ENCODE measurements at places on chromosomes 2 and 18.

GRCh38 chr18:68676913-68677312 lies 38.0 kb downstream of the TMX3 start:
- DNase-seq = no peak

DNA sequence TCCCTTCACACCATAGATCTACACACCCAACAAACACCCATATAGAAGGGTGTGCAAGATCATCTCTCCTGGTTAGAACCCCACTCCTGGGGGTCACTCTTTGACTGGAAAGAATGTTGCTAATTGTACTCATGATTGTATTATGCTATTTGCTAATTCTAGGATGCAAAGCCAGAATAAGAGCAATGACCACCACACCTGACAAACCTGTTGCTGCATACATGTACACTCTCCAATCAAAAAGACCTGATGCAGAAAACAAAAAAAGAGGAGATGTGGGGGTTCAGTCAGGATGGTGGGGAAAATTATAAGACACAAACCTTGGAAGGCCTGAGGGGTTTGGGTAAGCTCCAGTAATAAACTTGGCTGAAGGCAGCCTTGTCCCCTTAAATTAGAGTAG lies 36.9 kb upstream of the PDK1 start:
- DNase-seq = no peak

- DNase-seq = no peak
Observed at GRCh38 chr2:118761771-118762170, 85.7 kb downstream of the EN1 start.

- DNase-seq = no peak
Observed at GRCh38 chr2:5990086-5990485, 297.9 kb downstream of the SOX11 start.

GRCh38 chr2:153455861-153456260 lies 22.7 kb downstream of the RPRM start:
- no peak for DNase-seq

GRCh38 chr2:28094739-28095138 lies 204.2 kb downstream of the BABAM2 start:
- DNase-seq = no peak

- no peak for DNase-seq
Observed at GRCh38 chr2:9548506-9548905, 7.1 kb downstream of the ADAM17 start.

DNA sequence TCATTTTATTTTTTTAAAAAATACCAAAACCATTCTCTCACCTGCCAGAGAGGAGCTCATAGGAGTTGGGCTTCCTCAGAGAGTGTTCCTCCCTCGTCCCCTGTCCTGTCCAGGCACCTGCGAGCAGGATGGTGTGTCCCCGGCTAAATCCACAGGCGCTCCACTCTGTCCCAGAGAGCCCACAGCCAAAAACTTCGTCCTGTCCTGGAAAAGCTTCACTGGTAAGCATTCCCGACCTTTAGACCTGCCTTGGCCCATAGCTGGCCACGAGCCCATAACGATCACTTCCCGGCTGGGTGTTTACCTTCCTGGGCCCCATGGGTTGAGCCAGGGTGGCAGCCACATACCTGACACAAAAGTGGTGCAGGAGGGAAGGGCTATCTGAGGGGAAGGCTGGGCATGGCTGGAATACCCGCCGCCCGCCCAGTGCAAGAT lies at the start of gene NGEF:
TSS of gene NGEF (minus strand) at position 230 of the 435 bp plus-strand sequence. CDS start 38,366 bp downstream, outside the sequence.
- no peak for DNase-seq

- no peak for DNase-seq
Observed at GRCh38 chr2:72143441-72144273, 4.0 kb downstream of the CYP26B1 start.

DNA sequence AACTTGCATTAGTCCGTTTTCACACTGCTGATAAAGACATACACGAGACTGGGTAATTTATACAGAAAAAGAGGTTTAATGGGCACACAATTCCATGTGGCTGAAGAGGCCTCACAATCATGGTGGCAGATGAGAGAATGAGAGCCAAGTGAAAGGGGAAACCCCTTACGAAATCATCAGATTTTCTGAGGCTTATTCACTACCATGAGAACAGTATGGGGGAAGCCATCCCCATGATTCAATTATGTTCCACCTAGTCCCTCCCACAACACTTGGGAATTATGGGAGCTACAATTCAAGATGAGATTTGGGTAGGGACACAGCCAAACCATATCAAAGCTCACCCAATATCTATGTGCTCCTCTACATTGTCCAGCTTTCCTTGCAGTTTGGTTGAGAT lies 16.0 kb upstream of the SERPINE2 start:
- DNase-seq = no peak

DNA sequence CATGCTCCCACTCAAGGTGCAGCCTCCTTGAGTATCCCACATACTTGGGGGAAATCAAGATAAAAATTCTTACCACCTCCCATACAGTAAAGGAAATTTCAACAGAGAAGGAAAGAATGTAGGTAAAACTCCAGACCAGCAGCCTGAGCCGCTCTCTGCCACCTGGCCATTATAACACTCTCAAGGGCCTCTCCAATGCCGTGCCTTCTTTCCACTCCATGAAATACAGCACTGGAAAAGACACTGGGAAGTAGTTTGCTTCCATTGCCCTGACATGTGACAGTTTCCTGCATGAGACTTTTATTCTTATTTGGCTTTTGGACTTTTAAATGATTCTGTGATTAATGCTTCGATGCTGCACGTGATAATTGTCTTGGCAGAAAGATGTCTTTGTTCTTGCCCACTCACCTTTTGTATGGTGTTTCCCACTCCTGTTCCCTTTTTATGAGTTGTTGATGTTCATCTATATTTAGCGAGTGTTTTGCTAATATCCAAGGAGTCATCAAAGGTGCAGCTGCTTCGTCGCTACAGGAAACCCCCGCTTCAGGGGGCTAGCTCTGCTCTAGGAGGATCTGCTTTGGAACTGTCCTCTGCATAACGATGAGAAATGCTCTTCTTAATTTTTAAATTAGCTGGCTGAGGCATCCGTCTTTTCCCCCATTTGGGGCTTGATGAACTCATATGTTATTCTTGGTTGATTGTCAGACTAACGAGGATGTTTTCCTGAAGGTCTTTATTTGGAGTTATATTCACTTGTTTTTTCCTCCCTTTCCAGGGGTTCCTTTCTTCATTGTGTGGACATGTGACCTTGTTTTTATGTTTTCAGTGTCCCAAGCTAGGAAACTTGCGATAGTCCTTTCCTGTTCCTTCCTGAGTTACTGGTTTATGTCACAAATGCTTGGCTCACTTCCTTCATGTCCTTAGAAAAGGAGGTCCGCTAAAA lies 179.4 kb downstream of the TXNL1 start:
- no peak for DNase-seq

DNA sequence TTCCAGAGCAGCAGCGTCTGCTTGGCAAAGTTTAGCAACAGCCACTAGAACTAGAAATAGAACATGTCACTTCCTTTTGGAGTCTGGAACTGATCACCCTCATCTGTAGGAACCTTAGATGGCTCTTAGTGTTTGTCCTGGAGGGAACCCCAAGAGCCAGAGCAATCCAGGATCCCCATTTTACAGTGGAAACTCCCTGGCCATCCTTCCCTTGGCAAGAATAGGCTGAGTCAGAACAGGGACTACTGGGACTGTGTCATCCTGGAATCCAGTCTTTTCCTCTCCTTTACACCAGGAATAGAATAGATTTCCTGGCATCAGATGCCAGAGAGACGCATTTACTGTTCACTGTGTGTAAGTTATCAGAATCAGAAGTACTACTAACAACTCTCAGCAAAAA lies 33.2 kb upstream of the GRHL1 start:
- DNase-seq = no peak

DNA sequence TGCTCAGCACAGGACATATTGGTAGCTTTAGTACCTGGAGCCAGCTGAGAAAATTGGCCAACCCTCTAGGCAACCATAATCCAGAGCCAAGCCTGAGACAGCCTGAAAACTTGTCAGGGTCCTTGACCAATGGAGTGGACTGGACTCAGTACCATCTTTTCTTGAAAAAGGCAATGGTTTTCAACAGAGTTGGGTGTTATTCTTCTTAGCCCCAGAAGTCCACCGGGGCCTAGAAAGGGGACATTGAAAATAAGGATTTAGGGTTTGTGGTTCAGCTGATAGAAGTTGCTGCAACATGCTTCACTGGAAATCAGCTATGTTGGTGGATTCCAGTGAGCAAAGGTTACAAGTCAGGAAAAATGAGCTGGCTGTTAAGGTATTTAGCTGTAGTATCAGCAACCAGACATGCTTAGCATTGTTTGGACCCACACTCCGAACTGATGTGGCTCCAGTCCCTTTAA lies 22.1 kb upstream of the CNOT11 start:
- DNase-seq = no peak

DNA sequence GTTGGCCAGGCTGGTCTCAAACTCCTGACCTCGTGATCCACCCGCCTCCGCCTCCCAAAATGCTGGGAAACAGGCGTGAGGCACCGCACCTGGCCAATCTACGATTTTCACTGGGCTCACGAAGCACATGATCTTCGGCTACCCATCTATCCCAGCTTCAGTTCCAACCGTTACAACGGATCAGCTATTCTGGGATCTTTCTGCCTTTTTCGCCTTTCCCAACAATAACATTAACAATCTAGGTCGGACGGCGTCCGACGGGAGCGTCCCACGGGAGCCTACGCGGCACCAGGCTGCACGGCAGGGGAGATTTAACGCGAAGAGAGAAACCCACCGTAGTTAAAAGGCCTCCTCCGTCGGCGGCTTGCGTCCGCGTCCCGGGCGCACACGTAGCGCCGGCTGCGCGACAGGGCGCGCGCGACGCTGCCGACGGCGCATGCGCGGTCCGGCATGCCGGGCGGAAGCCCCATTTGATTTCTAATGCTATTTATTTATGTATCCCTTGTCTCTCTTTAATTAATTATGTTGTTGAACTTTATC lies at the start of gene MSL3B:
TSS of gene MSL3B (minus strand) at position 394 of the 540 bp plus-strand sequence.
- no peak for DNase-seq

DNA sequence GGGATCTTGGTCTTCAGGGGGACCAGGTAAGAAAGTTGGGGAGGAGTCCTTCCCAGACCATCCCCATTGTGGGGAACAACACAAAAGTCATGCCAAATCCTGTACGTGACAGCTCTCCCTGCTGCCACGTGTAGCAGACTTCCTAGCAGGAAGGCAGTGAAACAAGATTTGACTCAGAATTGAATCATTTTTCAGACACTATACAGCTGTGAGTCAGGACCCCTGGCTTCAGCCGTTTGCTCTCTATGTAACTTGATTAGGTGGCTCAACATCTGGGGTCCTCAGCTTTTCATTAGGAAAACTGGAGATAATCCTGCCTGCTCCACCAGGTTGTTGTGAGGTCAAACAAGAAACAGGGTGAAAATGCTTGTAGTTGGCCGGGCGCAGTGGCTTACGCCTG lies 32.9 kb upstream of the PDCL3 start:
- DNase-seq = no peak

DNA sequence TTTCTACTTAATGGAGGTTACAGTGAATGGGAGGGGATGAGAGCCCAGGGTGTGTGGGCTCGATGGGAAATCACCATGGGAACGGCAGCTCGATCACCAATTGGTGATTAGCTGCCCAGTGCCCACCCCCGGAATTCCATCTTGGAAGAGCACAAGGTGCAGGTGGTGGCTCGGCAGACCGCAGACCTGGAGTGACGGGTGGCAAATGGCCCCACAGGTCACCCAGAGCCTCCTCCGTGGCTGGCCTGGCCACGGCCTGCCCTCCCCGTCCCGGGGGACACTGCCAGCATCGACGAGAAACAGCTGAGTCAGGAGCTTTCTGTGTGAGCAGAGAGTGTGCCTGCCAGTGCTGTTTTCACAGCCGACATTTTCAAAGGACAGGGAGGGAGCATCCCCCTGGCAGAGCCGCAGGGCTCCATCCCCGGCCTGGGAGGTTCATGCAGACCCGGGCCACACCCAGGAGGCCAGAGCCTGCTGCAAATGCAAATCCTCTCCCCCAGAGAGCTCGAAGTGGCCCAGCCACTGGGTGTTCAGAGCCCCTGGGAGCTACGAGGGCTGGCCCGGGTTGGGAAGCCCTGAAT lies 176.4 kb upstream of the MYT1L start:
- no peak for DNase-seq

DNA sequence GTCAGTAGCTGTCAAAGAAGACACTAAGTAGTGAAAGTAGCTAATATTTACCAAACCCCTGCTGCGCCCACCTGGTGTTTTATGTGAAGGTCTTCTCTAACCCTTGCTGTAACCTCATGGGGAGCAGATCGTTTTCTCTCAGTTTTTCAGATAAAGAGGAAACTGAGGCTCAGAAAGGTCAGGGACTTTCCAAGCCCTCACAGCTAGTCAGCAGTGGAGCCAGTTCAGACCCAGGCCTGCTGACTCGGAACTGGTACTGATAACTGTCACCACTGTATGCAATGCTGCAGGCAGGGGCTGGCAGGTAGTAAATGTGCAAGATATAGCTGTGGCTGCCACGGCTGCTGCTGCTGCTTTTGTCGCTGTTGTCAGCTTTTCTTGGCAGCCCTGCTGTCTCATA lies 69.1 kb downstream of the LRRFIP1 start:
- DNase-seq = no peak

- DNase-seq = no peak
Observed at GRCh38 chr2:197079414-197079813, 152.9 kb upstream of the PGAP1 start.

DNA sequence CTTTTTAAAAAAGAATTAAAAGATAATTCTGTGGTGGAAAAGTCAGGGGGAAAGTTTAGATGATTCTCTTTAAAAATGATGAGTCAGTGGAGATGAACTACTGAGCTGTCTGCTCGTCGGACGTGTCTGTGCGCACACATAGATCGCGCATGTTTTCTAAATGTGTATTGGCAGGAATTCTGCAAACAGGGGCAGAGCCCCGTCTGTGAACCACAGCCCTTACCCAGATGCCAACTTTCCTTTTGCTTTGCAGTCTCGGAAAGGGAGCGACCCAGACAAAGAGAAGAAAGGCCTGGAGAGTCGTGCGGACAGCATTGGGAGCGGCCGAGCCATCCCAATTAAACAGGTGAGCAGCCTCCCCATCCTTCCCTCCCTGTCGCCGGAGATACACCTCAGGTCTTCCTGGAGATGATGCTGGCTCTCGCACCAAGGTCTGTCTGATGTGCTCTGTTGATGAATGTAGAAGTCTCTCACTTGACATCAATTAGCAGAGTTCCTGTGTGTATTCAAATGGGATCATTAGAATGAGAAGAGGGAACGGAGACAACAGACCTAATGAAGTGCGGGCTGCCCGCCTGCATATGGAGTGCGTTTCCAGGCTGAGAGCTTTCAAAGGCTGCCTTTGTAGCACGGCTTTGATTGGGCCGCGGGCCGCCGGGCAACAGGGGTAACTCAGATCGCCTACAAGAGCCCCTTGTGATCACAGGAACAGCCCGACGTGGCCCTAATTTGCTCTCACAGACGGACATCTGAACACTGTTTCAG lies 313.3 kb downstream of the AGAP1 start:
- no peak for DNase-seq

All from COLO829 (cell line).